ENCODE measurements at places on chromosomes 13 and 19. TPM values are rescaled to one million over a fixed set of nuclear protein-coding genes. Genes with fewer than 3 reads are reported as not detected.

KLC3 gene
- not detected for polyA plus RNA-seq

TJP3 gene
- not detected for polyA plus RNA-seq

DNA sequence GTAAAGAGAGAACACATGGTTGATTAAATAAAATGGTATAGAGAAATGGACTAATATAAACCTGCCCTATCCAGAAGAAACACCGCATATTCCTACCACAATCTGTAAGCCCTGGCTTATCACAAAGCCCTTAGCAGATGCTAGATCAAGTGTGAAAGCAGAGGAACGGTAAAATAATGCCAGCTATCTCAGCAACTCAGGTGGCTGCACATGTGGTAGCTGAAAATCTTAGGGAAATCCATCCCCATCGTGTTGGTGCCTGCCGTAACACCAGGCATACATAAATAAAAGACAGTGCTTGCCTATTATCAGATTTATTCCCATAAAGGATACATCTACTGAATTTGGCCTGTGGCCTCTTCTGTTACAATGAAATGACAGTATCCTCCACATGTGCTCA lies 304.1 kb upstream of the MAB21L1 start:
- no peak for DNase-seq

- DNase-seq: no peak
Measured at GRCh38 chr19:54937926-54938325, 9.4 kb downstream of the NLRP7 start.

DNA sequence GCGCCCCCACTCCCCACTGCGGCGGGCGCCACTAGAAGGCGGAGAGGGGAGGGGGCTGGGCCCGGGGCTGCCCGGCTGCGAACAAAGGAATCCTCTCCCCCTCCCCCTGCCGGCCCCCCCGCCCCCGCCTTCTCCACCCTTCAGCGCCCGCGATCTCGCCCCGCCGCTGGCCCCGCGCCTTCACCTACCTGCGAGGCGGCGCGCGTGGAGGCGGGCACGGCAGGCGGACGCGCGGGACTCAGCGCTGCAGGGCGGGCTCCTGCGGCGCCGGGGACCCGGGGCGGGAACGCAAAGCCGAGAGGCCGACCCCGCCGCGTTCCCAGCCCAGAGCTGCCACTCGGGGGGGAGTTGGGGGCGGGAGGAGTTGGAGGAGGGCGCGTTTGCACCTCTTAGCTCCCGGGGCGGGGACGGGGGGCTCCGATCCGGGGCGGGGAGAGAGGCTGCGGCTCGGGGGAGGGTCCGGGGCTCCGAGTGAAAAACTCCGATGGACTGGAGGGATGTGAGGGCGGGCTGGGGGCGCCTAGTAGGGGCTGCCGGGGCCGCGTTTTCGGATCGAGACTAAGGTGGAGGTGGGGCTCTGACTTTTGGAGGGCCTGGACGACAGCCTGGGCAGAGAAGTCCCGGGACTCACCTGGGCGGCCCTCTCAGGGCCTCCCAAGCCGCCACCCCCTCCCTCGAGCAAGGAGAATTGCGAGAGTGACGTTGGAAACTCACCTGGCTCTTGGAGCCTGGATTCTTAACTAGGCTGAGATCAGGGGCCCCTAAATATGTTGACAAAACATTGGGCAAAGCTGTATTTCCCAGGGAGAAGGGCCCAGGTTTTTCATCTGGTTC lies at the start of gene FBN3:
TSS of gene FBN3 (minus strand) at position 332 of the 834 bp plus-strand sequence. CDS start 2,112 bp downstream, outside the sequence.
- no peak for DNase-seq

GRCh38 chr19:30341611-30342201 lies 30.5 kb upstream of the ZNF536 start:
- no peak for DNase-seq

GRCh38 chr19:53554804-53555203 lies 16.9 kb downstream of the ZNF331 start:
- no peak for DNase-seq

- DNase-seq: no peak
Measured at GRCh38 chr13:41858780-41859179, 102.1 kb downstream of the VWA8 start.

DNA sequence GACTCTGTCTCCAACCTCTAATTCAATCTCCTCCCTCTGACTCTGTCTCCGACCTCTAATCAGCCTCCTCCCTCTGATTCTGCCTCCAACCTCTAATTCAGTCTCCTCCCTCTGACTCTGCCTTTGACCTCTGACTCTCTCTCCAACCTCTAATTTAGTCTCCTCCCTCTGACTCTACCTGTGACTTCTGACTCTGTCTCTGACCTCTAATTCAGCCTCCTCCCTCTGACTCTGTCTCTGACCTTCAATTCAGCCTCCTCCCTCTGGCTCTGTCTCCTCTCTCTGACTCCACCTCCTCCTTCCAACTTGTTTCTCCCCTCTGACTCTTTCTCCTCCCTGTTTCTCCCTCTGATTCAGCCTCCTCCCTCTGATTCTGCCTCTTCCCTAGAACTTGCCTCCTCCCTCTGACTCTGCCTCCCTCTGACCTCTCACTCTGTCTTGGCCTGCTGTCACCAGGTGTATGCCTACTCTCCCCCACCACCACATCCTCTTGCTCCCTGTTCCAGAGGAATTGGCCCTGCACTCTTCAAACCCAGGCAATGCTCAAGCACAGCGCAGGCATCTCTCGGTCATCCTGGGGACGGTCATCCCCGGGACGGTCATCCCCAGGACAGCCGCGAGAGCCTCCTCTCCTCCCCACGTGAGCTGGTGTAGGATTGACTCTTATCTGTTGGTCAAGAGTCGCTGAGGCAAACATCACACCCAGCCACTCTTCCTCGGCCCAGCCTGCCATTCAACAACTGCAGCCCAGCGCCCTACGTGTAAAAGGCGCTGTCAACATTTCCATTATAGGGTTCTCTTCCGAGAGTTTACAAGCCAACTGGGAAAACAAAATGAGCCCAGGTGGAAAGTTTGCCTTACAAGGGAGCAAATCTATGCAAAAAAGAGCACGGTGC lies 60.2 kb downstream of the ZIC5 start:
- no peak for DNase-seq

- DNase-seq: no peak
Measured at GRCh38 chr19:41784743-41785142, 11.6 kb upstream of the CEACAM3 start.

DNA sequence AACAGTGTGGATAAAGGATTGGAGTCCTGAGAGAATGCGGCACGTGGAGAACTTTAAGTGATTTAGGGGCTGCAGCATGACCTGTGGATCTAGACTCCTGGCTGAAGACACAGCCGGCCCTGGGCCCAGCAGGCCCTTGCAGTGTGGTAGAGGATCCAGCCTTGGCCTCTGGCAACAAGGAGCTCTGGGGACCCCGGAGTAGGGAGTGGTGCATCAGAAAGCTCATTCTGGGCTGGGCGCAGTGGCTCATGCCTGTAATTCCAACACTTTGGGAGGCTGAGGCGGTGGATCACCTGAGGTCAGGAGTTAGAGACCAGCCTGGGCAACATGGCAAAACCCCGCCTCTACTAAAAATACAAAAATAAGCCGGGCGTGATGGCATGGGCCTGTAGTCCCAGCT lies 76.0 kb downstream of the CHST8 start:
- DNase-seq: no peak

DNA sequence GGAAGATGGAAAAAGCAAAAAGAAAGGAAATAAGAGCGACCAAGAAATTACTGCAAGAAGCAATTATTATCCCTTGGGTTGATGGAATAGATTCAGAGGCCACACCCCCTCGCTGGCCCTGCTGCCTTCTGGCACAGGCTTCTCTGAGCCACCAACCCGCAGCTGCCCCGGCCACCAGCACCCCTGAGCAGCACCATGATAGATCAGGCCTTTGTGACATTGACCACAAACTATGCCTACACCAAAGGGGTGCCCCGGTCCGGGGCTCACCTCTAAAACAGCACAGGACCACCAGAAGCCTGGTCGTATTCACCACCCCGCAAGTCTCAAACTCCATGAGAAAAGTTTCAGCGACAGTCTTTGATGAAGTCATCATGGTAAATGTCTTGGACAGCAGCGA lies 1059.3 kb downstream of the SLITRK1 start:
- DNase-seq: no peak

DNA sequence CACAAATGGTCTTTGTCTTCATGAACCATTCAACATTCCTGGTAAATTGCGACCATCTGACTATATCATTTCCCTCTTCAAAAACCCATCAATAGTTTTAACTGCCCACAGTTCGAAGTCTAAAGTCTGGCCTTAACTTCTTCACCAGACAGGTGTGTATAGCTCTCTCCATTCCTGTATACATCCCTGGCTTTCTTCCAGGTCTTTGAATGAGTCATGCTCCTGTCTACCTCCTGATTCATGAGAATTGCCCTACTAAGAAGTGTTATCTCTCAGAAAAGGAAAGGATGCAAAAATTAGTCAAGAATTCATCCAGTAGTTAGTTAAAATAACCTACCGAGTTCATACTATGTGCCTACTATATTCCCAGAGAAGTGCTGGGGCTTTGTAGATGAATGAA lies 225.0 kb downstream of the TBC1D4 start:
- no peak for DNase-seq

DNA sequence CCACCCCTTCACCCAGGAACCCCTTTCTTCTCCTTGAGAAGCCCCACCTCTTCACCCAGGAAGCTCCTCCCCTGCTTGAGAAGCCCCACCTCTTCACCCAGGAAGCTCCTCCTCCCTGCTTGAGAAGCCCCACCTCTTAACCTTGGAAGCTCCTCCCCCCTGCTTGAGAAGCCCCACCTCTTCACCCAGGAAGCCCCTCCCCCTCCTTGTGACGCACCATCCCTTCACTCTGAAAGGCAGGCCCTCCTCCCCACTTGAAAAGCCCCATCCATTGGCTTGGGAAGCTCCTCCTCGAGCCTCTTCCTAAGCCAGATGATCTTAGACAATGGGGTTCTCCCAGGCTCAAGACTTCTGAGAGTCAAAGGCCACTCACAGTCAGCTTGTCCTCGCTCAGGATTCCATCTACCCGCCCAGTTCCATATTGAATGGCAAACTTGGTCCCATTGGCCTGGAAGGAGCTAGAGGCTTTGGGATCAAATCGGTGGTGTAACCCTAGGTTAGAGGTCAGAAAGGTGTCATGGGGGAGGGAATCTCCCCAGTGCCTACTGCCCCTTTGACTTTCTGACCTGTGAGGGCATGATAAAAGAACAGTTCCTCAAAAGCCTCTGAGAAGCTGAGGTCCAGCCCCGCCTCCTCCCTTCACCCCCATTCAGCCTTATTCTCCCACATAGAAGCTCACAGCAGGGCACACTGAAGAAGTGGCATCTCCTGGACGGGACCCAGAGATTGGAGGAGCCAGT lies 4.0 kb downstream of the NAPSA start:
- DNase-seq: no peak

- DNase-seq: no peak
Measured at GRCh38 chr13:108178078-108178477, 37.3 kb downstream of the LIG4 start.
